Nasal cavity respiratory epithelium epithelial cell of viscerocranial mucosa (primary cell): ENCODE measurements at places on chromosomes 6 and 20. TPM values are rescaled to one million over a fixed set of nuclear protein-coding genes. Genes with fewer than 3 reads are reported as not detected.

PCSK2 gene
- total RNA-seq: not detected in 2 replicates

MYT1 gene
- not detected in 2 replicates for total RNA-seq

EYA2 gene
- total RNA-seq: 3.4 and 12.3 TPM in 2 replicates

SRC gene
- 14.4 and 63.5 TPM in 2 replicates for total RNA-seq

PARD6B gene
- 14.8 and 19.1 TPM in 2 replicates for total RNA-seq

RIMS1 gene
- total RNA-seq: 0.21 TPM in 1 of 2 replicates, not detected in the other
